ENCODE measurements at places on chromosomes 1 and 21. TPM values are rescaled to one million over a fixed set of nuclear protein-coding genes. Genes with fewer than 3 reads are reported as not detected.

GRCh38 chr1:152858062-152858461 lies 1.7 kb upstream of the LCE7A start:
- no peak for DNase-seq

The S100A8 gene
- 7.0 TPM for total RNA-seq

The USP25 gene
- 36.6 TPM for total RNA-seq

GRCh38 chr1:224264321-224264720 lies 65.7 kb downstream of the NVL start:
- no peak for DNase-seq

The CLCNKB gene
- total RNA-seq, result 0.63 TPM

The NBPF6 gene
- not detected for total RNA-seq

The GSTM2 gene
- 69.9 TPM for total RNA-seq

- no peak for DNase-seq
Measured at GRCh38 chr1:42924851-42925760, 33.6 kb downstream of the SLC2A1 start.

GRCh38 chr1:55309053-55309452 lies 93.9 kb upstream of the USP24 start:
- no peak for DNase-seq

GRCh38 chr1:214004795-214005194 lies 17.0 kb downstream of the PROX1 start:
- DNase-seq, result no peak

GRCh38 chr1:183155939-183156338 lies 30.1 kb upstream of the LAMC2 start:
- DNase-seq, result no peak

- no peak for DNase-seq
Measured at GRCh38 chr21:35414507-35415139, 365.5 kb upstream of the RUNX1 start.

Data from mucosa of gallbladder (tissue), 1 donor.